ENCODE measurements at places on chromosomes 4 and X. TPM values are rescaled to one million over a fixed set of nuclear protein-coding genes. Genes with fewer than 3 reads are reported as not detected.

The DMRTC1 gene
- total RNA-seq = not detected

The SASH3 gene
- 19.9 TPM for total RNA-seq

The FREM3 gene
- total RNA-seq = not detected

The ARR3 gene
- not detected for total RNA-seq

The BEX5 gene
- 3.8 TPM for total RNA-seq

The ANXA5 gene
- 448 TPM for total RNA-seq

The SSX3 gene
- total RNA-seq = not detected

The FRAS1 gene
- 2.2 TPM for total RNA-seq

The GALNTL6 gene
- not detected for total RNA-seq

Data from subcutaneous adipose tissue (tissue), 4 donors.